Activated CD4-positive, alpha-beta memory T cell treated with anti-CD3 and anti-CD28 coated beads, Interleukin-2, amount 10 ng/mL, durations not matched to agents 7 days and 5 days (primary cell): ENCODE measurements at places on chromosomes 2 and 18. TPM values are rescaled to one million over a fixed set of nuclear protein-coding genes. Genes with fewer than 3 reads are reported as not detected.
A peak's percentile ranks its signal among the peaks of the same experiment; 100 is the strongest.

DNA sequence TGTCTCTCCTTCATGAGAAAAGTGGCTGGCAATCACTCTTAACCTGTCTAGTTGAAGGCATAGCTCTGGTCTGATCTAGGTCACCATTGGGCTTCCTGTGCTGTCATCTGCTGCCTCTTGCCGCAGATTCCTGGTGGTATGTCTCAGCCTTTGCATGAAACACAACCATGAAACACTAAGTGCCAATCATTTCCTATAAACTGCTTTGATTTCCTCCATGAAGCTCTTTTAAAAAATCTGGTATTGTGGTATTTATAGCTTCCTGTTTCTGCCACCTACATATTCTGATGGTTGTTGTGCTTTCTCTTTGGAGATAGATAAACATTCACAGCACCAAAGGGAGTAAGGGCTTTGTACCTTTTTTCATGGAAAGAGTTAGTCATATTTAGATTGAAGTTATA, 120.0 kb upstream of the EPC2 start:
- DNase-seq = peak; percentile 65

DNA sequence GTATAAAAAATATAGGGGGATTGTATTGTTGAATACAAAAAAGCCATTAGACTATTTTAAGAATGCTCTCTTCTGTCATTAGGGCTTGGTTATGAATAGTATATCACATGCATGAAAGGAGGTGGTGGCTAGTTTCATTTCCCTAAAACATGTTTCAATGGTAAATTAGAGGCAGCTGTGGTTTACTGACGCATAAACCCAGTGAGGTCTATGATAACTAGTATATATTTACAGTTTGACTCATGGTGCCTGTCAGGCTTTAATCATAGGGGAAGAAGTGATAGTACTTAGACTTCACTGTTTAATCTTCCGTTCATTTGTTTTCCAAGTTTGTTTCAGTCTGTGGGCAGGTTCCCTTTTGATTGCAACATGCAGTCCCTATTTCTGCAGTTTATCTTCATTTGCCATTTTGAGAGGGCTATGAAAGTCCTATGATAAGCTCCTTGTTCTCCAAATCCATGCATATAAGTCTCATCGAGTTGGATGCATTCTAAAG, 55.1 kb upstream of the MAP4K3 start:
- peak; percentile 41 for DNase-seq

FAM124B gene
- total RNA-seq = 1.2 TPM

GRCh38 chr18:13638719-13639595, 87.4 kb downstream of the FAM210A start:
- no peak for DNase-seq

GRCh38 chr2:197212344-197213262, 98.0 kb downstream of the ANKRD44 start:
- DNase-seq = no peak

DNA sequence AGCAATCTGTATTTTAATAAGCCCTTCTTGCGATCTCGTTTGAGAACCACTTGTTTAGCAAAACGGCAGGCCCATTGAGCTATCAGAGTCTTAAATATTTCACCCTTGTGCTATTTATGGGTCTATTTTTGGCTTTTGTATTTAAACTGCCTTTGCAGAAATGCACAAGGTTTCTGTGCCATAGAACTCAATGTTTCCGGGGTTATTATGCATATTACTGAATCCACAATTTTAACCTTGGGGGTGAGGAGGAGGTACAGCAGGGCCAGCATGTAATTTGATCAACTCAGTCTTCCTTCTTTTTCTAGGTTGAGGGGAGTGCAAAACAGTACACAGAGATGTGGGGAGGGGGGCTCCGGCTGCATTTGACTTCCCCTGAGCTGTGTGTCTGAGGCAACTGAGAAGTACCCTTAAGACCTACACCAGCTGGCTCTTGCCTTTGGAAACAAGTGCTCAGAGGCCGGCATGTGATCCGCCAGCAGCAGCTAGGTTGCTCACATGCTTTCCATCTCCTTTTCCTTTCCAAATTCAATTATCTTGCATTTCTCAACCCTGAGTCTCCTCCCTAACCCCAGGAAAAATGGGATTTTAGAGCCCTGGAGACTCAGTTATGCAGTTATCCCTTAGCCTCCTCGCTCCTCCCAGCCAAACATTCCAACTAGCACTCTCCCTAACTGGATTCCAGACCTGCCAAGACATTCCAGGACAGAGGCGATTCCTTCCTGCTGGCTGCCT, 103.0 kb downstream of the HNRNPLL start:
- no peak for DNase-seq

GPR39 gene
- not detected for total RNA-seq

BIRC6 gene
- total RNA-seq = 103 TPM

LBX2 gene
- 1.8 TPM for total RNA-seq

GRCh38 chr2:120389036-120389391, 43.1 kb downstream of the INHBB start:
- DNase-seq = no peak
